ENCODE measurements at places on chromosomes 4 and X.

GRCh38 chrX:2568125-2568524 lies 67.3 kb upstream of the DHRSX start:
- DNase-seq, result no peak

GRCh38 chr4:84804136-84804535 lies 162.4 kb downstream of the WDFY3 start:
- DNase-seq, result no peak

- DNase-seq, result no peak
These were observed 605.1 kb downstream of the BCOR start for GRCh38 chrX:39492497-39493162.

DNA sequence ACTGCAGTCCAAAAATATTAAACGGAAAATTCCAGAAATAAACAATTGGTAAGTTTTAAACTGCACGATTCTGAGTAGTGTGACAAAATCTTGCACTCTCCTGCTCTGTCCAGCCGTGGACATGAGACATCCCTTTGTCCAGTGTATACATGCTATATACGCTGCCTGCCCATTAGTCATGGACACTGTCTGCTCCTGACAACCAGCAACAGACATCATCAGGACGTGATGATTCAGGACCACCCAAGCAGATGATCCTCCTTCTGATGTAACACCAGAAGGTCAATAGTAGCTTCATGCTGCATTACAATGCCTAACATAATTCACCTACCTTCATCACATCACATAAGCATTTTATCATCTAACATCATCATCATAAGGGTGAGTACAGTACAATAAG lies 36.3 kb downstream of the ATRX start:
- DNase-seq, result no peak

- DNase-seq, result no peak
These were observed 12.6 kb downstream of the TAF1 start for GRCh38 chrX:71378732-71379131.

GRCh38 chr4:128130621-128131020 lies 69.5 kb downstream of the LARP1B start:
- DNase-seq, result no peak

DNA sequence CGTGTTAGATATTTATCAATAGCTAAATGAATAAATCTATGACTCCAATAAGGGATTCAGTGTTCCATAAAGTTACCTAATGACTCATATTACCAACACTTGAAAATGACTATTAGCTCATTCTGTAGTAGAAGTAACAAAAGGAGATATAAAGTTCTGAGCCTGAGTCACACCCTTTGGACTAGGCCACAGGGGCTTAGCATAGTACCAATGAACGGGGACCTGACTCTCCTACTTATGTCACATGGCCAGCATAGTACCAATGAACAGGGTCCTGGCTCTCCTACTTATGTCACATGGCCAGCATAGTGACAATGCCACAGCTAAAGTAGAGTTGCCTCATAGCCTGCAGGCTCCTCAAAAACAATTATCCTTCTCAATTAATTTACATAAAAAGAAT lies 43.7 kb downstream of the MAGEB16 start:
- DNase-seq, result no peak

- no peak for DNase-seq
These were observed 13.9 kb downstream of the ACOT9 start for GRCh38 chrX:23729214-23729613.

GRCh38 chrX:53122013-53122412 lies 28.1 kb downstream of the KANTR start:
- DNase-seq, result no peak

GRCh38 chr4:101961144-101961543 lies 170.6 kb downstream of the BANK1 start:
- DNase-seq, result no peak

DNA sequence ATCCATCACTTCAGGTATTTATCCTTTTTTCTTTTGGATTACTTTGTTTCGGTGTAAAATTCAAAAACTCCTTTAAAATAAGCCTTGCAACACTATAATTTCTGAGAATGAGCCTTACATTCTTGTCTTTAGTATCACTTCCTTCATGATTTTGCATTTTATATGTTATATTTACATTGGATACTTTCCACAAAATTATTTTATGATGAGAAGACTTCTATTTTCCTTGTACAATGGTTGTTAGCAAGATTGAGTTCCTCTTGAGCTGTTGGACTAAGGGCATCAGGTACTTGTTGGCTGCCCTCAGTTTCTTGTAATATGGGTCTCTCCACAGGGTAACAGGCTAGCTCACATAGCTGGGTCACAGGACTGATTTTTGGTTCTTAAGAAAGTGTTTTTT lies 22.7 kb upstream of the HPGDS start:
- no peak for DNase-seq

GRCh38 chrX:155632431-155633100 lies 19.8 kb upstream of the TMLHE start:
- DNase-seq, result no peak

DNA sequence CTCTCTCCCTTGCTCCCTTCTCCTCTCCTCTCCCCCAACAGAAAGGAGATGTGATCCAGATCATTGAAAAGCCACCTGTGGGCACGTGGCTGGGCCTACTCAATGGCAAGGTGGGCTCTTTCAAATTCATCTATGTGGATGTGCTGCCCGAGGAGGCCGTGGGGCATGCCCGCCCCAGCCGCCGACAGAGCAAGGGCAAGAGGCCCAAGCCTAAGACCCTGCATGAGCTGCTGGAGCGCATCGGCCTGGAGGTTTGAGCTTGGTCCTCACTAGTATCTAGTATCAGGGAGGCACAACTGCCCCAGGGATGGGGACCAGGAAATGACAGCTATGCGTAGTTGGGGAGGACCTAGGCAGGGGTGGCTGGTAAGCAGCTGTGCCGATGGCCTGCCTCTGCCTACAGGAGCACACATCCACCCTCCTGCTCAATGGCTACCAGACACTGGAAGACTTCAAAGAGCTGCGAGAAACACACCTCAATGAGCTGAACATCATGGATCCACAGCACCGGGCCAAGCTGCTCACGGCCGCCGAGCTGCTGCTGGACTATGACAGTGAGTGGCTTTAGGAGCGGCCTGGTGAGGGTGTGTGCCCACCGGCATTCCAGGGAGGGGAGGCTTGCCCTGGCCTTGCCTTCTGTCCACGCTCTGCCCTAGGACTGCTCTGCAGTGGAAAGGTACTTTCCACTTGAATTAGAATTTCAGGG lies 13.0 kb downstream of the SASH3 start:
- no peak for DNase-seq
